ENCODE measurements at places on chromosomes 5 and 9. TPM values are rescaled to one million over a fixed set of nuclear protein-coding genes. Genes with fewer than 3 reads are reported as not detected.
A peak's percentile ranks its signal among the peaks of the same experiment; 100 is the strongest.

FOXI1 gene
- total RNA-seq, result not detected

PLAC8L1 gene
- total RNA-seq, result not detected

FAM120A gene
- 77.0 TPM for total RNA-seq

CCT5 gene
- 39.7 TPM for total RNA-seq

EIF4E1B gene
- total RNA-seq, result not detected

NTNG2 gene
- 0.31 TPM for total RNA-seq

HABP4 gene
- 2.6 TPM for total RNA-seq

SPINK4 gene
- not detected for total RNA-seq

ACOT12 gene
- 67.5 TPM for total RNA-seq

C9 gene
- total RNA-seq, result 1,513 TPM

CNTNAP3 gene
- 2.0 TPM for total RNA-seq

CA9 gene
- total RNA-seq, result 0.97 TPM

TIFAB gene
- total RNA-seq, result not detected

AK8 gene
- total RNA-seq, result 0.12 TPM

PHF24 gene
- total RNA-seq, result not detected

DNA sequence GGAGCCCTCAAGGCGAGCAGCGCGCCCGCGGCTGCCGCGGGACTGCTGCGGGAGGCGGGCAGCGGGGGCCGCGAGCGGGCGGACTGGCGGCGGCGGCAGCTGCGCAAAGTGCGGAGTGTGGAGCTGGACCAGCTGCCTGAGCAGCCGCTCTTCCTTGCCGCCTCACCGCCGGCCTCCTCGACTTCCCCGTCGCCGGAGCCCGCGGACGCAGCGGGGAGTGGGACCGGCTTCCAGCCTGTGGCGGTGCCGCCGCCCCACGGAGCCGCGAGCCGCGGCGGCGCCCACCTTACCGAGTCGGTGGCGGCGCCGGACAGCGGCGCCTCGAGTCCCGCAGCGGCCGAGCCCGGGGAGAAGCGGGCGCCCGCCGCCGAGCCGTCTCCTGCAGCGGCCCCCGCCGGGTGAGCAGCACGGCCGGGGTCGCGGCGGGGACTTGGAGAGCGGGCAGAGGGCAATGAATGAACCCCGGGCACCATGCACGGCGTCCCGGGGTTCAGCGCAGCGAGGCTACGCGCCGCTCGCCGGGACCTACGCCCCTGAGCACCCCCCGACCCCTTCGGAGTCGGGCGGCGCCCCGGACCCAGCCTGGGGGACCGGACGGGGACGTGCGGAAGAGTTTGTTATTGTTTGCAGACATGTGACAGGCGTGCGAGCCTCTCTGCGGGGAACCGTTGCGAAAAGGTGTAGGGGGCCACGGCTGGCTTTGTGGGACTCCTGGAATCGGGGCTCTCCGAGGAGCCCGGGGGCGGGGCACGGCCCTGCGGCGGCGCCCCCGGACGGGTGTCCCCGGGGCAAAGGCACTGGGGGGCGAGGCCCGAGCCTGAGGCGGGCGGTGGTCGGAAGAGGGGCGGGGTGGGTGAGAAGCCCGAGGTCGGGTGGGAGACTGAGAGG lies 553 bp downstream of the MAP3K1 start:
- peak; percentile 53 for DNase-seq

- DNase-seq, result no peak
Observed at GRCh38 chr5:177067503-177067902, 19.2 kb upstream of the FGFR4 start.

DNA sequence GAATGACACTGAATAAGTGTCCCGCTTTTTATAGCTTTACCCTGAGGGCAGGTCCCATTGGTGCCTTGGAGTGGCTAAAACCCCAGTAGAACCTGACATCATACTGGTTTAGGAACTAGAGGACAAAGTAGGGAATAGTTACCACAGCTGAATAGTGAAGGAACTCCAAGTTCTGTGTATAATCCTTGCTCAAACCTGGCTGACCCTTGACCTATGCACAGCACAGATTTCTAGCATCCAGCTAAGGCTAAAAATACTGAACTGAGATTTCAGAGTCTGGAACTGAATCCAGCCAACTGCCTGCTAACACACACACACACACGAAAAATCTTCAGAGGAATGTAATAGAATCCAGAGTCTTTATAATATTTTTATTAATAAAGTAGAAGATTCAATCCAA lies 50.8 kb downstream of the C5 start:
- no peak for DNase-seq

GRCh38 chr5:141095263-141095641 lies 837 bp downstream of the PCDHB2 start:
- DNase-seq, result no peak

DNA sequence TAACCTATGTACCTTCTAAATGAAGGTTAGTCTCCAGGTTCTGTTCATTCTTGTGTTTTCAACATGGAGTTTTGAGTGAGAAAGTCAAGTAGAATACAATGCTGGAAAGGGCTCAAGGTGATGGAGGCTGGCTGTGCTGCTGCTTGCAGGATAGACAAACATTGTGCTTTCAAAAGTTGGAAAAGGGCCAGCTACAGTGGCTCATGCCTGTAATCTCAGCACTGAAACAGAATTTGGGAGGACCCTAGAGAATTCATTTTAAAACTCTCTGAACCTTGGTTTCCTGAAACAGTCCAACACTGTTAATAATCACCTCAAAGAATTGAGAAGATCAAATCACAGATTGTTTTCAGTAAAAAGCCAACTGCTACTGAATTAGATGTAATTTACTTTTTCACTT lies 15.4 kb upstream of the IARS1 start:
- no peak for DNase-seq

DNA sequence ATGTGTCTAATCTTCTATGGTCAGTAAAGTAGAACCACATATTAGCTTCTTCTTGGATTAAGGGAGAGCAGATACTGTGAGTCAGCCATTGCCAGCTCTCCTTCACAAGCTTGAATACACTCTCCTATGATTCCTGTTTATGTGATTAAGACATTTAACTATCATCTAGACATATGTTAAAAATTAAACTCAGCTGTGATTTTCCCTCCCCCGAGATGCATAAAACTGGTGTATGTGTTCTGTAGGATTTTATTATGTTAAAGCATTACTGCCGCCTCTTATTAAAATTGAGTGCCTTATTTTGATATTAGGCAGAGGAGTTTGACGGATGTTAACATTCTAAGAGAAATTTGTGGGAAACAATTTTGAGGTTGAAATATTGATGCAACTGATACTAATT lies 114.6 kb downstream of the ACTBL2 start:
- DNase-seq, result no peak

DNA sequence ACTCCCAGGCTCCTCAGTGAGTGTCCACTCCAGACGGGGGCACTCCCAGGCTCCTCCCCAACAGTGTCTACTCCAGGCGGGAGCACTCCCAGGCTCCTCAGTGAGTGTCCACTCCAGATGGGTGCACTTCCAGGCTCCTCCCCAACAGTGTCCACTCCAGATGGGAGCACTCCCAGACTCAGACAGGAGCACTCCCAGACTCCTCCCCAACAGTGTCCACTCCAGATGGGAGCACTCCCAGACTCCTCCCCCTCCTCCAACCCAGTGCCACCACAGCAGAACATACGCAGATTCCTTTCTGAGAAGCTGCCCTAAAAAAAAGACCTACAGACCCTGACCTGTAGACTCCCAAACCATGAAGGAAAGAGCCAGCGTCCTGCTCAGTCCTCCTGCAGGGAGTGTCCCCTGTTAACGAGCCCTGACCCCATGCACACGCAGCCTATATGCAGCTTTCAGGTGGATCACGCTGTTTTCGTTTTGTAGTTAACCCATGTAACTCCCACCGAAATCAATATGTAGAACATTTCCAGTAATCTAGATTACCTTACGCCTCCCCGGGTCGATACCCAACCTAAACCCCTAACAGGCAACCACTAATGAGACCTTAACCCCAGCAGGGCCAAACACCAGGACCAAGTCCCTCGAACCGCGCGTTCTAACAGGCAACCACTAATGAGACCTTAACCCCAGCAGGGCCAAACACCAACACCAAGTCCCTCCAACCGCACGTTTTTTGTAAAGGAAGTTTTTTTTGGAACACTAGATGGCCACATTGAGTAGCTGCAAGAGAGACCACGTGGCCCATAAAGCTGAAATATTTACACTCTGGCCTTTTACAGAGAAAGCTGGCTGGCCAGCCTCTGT lies 15.7 kb downstream of the PNPLA7 start:
- DNase-seq, result no peak

GRCh38 chr5:1133510-1134201 lies 21.8 kb upstream of the SLC12A7 start:
- DNase-seq, result no peak

GRCh38 chr9:19629488-19629887 lies 159.3 kb downstream of the SLC24A2 start:
- DNase-seq, result no peak

DNA sequence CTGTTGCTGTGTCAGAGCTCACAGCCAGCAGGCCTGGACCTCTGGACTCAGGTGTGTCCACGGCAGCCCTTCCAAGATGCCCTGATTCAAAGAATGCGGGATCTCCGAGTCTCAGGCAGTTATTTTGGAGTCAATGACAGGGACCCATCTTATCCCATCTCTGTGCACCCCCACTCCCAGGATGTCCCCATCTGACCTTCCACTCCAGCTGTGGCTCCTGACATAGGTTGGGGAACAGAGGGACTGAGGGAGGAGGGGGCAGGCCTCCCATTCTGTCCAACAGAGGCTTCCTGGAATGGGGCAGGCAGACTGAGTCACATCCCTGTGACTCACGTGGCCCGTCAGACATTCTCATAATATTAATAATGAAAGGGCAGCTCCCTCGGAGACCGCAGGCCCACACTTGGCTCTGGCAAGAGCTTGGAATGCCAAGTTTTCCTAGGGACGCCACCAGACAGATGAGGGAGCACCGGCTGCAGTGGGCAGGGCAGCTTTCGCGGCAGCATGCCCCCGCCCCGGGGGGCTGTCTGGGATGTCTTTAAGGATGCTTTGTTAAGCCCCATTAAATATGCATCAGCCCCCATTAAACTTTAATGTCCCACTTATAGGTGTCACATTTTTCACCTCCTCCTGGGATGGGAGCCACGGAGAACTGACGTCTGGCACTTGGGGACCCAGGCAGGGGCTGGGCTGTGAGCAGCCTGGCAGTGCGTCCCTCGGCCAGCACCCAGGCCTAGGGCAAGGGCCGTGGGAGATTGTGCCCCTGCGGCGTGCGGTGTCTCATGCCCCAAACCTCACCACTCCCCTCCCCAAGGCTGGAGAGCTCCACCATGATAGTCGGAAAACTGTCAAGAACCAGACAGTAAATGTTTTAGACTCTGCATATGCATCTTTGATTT lies 23.6 kb upstream of the FIBCD1 start:
- no peak for DNase-seq

- DNase-seq, result no peak
Observed at GRCh38 chr9:78620764-78621163, 323.8 kb downstream of the PSAT1 start.

- no peak for DNase-seq
Observed at GRCh38 chr5:123089914-123090660, 1.0 kb downstream of the PRDM6 start.

- no peak for DNase-seq
Observed at GRCh38 chr5:109739741-109740728, 50.3 kb downstream of the MAN2A1 start.

GRCh38 chr5:61084658-61085057 lies 77.6 kb downstream of the SMIM15 start:
- DNase-seq, result no peak

GRCh38 chr5:53480416-53481158 lies at the start of gene FST:
FST (plus strand) TSS chr5:53480629; CDS start chr5:53480792, 163 bp downstream.
- DNase-seq, result peak; percentile 46

- no peak for DNase-seq
Observed at GRCh38 chr9:77912895-77913693, 118.5 kb downstream of the GNAQ start.

DNA sequence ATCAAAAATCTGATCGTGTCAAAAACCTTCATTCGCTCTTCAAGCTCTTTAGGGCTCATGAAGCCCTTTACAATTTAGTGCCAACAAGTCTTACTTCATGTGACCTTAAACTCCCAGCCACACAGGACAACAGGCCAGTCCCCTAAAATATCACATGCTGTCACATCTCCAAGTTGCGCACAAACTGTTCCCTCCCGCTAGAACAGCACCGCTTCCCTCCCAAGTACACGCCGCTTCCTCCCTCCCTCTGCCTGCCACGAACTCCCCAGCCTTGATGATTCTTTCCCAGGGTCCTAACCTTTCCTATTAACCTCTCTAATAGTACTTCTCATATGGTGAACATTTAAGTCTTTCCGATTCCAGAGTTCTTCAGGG lies 91.2 kb downstream of the TLE1 start:
- DNase-seq, result no peak

- DNase-seq, result peak; percentile 29
Observed at GRCh38 chr5:179323026-179323870, 22.0 kb downstream of the ADAMTS2 start.

GRCh38 chr9:121472446-121472845 lies 27.2 kb downstream of the GGTA1 start:
- no peak for DNase-seq

GRCh38 chr5:31385774-31386537 lies 145.9 kb downstream of the DROSHA start:
- DNase-seq, result no peak

- no peak for DNase-seq
Observed at GRCh38 chr9:5518937-5519319, 8.6 kb downstream of the PDCD1LG2 start.

DNA sequence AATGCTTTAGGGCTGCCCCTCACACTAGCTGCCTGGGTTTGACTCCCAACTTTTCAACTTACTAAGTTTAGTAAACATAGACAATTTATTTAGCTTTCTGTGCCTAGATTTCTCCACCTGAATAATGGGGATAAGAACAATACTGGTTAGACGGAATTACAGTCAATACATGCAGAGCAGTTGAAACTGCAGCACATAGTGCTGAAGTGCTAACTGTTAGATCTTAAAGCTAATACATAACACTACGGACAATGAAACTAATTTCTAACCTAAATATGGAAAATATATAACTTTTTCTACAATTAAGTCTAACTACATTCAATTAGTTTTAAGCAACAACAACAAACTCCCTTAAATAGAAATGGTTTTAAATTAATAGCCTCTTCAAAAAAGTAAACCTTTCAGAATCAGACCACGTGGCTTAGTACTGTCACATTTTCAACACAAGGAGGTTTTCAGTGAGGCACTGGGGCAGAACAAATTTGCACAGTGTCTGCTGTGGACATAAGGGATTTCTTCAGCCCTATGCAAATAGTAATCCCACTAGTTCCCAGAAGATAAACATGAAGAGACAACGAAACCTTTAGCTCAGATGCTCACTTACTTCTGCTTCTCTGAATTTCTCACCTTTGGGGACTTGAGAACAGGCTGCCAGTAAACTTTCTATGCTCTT lies 293.4 kb downstream of the EDIL3 start:
- no peak for DNase-seq

DNA sequence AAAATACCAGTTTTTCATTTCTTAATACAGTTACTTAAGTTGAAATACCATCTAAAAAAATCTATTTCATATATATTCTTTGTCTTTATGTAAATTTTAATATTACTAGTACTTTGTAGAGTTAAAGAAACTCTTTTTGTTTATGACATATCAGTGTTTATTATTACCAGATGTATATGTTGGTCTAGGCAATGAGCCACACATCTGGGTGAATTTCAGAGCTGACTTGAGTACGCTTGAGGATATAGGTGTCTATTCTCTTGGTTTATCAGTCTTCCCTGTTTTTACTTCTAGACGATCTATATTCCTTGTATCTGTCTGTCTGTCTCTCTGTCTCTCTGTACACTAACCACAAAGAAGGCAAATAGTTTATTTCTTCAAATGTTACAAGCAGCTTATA lies 2.9 kb downstream of the SMAD5 start:
- no peak for DNase-seq

- no peak for DNase-seq
Observed at GRCh38 chr5:21802869-21803490, 1050.2 kb downstream of the CDH12 start.

GRCh38 chr9:78296201-78296892 lies 578 bp upstream of the PSAT1 start:
- DNase-seq, result peak; percentile 76

Data from right lobe of liver (tissue), 6 donors.